ENCODE measurements at places on chromosomes 6 and 20.
A peak's percentile ranks its signal among the peaks of the same experiment; 100 is the strongest.

GRCh38 chr6:12603673-12604049 is 112.9 kb upstream of the PHACTR1 start:
- DNase-seq = no peak

GRCh38 chr6:116008470-116009243 is 52.0 kb downstream of the FRK start:
- no peak for DNase-seq

- DNase-seq = no peak
These were observed 212.0 kb upstream of the SSTR4 start for GRCh38 chr20:22823119-22823518.

DNA sequence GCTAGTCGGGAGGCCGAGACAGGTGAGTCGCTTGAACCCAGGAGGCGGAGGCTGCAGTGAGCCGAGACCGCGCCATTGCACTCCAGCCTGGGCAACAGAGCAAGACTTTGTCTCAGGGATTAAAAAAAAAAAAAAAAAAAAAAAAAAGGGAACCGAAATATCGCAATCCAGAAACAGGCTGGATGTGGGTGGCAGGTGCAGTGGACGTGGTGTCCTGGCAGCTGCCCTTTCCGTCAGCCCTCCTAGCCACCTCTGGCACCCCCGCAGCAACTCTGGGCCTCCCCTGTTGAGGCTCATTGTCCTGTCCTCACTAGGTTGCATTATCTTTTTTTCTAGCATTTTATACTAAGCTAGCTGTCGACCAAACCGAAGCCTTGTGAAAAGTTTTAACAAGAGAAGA is 113.5 kb downstream of the DTNBP1 start:
- DNase-seq = no peak

- DNase-seq = no peak
These were observed 466.1 kb downstream of the CDKAL1 start for GRCh38 chr6:21000331-21000801.

DNA sequence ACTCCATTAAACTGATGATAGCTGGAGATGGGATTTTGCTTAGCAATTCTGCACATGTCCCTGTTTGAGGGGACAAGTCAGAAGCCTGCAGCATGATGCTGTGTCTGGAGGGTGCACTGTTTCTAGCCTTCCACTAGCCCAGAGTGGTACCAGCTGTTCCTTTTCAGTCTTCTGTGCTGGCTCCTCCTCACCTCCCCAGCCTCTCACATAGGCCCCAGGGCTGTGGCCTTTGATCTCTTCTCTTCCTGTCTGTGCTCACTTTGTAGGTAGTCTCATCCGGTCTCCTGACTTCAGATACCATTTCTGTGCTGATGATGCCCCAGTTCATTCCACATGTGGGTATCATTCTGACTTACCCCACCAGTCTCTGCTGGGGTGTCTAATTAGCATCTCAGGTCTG is 126.3 kb downstream of the HIVEP1 start:
- DNase-seq = peak; percentile 72

DNA sequence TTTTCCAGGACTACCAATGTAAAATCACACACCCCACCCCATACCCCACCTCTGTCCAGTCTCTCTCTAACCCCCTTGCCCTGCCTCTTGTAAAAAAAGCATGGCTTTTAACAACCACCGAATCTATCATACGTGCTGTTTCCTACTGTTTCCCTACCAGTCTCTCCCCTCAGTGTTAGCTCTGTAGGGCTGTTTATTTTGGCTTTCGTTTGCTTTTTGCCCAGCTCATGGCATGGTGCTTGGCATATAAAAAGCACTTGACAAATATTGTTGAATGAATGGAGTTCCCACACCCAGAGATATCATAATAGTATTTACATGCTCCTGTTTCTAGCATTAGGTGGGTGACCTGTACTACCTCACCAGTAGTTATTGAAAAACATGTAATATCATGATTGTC is 148.2 kb downstream of the OPRM1 start:
- DNase-seq = no peak

DNA sequence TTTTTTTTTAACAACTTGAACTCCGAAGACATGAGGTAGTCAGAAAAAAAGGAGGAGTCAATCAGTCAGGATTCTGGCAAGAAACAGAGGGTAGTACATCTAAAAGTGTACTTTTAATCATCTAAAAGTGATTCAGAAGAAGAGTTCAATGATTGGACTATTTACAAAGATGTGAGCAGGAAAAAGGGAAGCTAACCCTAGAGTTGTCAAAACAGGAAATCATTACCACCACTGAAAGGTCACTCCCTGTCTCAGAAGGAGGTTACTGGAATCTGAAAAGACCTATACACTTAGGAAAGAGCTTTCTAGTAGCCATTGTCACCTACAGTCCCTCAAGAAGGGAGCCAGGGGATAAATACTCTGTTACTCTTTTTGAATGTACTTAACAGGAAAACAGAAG is 16.7 kb upstream of the LMBRD1 start:
- DNase-seq = no peak

GRCh38 chr6:124964764-124965105 is 2.5 kb downstream of the RNF217 start:
- no peak for DNase-seq

DNA sequence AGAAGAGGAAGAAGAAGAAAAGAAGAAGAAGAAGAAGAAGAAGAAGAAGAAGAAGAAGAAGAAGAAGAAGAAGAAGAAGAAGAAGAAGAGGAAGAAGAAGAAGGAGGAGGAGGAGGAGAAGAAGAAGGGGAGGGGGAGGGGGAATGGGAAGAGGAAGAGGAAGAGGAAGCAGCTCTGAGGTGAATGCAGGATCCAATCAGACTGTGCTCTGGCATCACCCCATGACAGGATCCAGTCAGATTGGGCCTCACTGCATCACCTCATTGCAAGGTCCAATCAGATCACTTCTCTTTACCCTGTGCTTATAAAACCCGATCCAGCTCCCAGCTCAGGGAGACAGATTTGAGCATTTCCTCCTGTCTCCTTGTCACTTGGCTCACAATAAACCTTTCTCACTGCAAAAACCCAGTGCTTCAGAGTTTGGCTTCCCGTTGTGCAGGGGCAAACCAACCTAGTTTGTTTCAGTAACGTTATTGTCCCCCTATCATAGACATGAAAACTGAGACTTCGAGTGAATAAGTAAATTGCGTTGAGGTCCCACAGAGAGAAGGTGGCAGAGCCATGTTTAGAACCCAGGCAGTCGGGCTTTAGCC is 28.6 kb upstream of the YWHAB start:
- DNase-seq = no peak

GRCh38 chr20:64130271-64130670 is 22.9 kb upstream of the NPBWR2 start:
- no peak for DNase-seq

GRCh38 chr6:23183846-23184245 is 614.5 kb downstream of the HDGFL1 start:
- DNase-seq = no peak

DNA sequence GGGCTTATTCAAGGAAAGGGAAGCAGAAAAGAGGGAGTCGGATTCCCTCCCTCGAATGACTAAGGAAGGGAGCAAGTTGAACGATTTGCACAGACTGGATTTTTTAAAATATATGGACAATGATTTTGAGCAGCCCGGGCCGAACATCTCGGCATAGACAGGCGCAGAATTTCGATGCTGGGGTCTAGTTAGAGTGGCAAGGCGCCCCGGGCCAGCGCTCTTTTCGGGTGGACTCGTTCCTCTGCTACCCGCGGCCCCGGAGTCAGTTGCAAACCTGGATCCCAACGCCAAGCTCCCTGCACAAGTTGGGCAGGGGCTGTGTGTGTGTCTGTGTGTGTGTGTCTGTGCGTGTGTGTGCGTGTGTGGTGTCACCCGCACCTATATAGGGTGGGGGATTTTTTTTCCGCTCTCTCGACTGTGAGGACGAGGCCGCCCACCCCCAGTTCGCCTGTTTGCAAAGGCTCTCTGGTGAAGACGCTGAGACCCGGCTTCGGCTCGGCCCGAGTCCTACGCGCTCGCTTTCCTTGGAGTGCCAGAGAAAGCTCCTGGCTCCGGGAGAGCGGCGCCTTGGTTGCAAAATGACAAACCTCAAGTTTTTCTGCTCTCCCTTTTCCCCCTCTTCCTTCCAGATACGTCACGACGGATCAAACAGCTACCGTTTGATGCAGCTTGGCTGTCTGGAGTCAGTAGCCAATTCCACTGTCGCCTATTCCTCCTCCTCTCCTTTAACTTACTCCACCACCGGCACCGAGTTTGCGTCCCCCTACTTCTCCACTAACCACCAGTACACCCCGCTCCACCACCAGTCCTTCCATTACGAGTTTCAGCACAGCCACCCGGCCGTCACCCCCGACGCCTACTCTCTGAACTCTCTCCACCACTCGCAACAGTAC is 1.4 kb downstream of the TFAP2D start:
- DNase-seq = no peak

DNA sequence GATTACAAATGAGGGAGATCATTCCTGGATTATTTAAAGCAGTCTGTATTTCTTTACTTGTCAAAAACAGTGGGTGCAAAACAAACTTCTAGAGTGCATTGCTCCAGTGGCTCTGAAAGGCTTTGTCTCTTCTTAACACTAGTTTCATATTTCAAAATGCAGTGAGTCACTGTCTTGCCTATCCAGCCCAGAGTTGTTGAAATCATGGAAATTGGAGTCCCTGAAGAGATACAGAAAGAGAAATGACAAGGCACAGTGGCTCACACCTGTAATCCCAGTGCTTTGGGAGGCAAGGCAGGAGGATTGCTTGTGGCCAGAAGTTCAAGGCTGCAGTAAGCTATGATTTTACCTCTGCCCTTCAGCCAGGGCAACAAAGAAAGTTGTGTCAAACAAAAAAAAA is 11.3 kb downstream of the SLC2A12 start:
- no peak for DNase-seq

DNA sequence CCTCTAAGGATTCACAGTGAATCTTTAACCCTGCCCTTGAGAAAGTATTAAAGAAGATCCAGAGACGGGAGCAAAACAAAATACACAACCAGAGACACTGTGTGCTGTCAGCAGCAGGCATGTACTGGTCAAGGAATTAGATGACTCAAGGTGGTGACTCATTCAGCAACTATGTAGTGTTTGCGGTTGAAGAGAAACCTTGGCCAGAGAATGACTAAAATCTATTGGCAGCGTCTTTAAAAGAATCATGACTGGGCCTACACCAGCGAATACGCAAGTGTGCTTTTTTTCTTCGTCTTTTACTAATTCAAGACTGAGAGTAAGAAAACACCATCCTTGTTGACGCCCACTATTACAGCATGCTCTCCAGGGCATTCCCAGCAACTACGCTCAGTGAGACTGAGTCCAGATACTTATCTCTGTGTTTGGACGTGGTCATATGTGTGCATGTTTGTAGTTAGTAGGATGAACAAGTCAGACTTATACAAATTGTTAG is 72.4 kb upstream of the BACH2 start:
- peak; percentile 22 for DNase-seq

DNA sequence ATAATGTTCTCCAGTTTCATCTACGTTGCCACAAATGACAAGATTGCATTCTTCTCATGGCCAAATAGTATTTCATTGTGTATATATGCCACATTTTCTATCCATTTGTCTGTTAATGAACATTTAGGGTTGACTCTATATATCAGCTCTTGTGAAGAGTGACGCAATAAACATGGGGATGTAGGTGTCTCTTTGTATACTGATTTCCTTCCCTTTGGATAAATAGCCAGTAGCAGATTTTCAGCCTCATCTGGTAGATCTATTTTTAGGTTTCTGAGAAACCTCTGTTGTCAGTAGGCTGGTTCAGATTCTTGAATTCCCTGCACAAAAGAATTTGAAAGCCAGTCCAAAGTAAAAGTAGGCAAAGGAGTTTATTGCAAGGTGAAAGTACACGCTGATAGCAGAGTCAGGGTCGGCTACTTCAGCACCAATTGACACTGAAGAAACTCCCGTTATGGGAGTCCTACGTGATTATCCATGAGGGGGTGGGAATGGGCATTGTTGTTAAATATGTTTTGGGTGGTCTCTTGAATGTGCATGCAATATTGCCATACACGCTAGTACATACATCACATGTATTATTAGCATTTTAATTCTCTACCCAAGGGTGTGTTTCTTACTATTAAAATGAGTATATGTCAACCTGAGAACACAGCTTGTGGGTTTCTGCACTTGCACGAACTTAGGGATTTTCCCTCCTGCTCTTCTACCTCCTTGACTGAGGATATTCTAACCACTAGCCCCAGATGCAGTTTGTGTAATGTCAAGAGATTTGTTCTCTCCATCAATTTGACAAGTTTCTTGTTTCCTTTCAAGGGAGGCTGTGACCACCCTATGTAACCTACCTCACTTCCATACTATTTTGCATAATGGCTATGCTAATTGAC is 14.4 kb upstream of the SLC17A2 start:
- DNase-seq = no peak

DNA sequence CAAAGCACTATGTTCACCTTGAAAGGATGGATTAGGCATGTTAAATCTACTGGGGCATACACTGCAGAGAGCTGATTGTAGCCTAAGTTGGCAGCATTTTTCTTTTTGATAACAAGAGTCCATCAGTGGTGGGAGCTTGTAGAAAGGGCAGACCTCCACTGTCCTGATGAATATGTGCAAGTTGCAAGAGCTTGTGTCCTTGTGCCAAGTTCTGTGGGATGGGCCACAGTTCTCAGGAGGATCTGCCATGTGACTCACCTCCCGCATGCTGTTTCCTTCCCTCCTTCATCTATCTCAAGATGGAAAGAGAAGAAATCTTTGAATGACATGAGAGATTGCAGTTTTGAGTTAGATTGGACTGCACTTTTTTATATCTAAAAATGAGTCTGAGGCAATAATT is 58.3 kb upstream of the GGTLC1 start:
- no peak for DNase-seq

DNA sequence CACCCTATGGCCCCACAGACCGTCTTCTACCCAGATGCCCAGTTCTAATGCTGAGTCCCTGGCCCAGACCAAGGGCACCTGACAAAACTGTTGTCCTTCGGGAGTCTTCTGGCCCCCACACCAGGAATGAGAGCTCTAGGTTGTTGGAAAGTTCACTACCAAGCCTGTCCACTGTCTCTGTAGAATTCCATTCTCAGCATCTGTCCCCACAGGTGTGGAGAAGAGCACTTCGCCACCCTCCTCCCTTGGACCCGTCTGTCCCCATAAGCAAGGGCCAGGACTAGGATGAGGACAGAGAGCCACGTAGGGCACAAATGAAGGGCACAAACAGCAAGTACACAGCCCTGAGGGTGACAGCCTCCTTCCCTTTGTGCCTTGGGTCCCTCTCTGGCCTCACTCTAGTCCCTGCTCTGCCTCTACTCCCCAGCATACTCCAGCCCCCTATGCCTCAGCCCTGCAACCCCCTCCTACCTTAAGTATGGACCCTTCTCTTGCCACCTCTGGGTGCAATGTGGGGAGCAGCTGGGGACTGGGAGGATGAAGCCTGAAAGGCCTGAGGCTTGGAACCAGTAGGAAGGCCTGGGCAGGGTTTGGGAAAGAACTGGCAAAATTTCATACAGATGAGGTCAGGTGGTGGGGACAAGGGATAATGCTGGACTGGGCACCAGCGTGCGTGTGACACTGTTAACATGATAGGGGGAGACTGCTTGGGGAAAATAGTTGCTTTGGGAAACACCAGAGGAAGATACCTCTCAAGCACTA is 4.3 kb downstream of the LZTS3 start:
- no peak for DNase-seq

All from activated CD4-positive, alpha-beta T cell treated with anti-CD3 and anti-CD28 coated beads, Interleukin-2, amount 10 ng/mL, durations not matched to agents 7 days and 5 days (primary cell).